Cardiac fibroblast (primary cell): ENCODE measurements at places on chromosomes 2 and 18.
A peak's percentile ranks its signal among the peaks of the same experiment; 100 is the strongest.

GRCh38 chr18:11494107-11494506 lies 115.3 kb upstream of the SLC35G4 start:
- DNase-seq, result peak; percentile 28

- peak; percentile 99 for DNase-seq
These were observed 77.4 kb upstream of the NPAS2 start for GRCh38 chr2:100742277-100743254.

DNA sequence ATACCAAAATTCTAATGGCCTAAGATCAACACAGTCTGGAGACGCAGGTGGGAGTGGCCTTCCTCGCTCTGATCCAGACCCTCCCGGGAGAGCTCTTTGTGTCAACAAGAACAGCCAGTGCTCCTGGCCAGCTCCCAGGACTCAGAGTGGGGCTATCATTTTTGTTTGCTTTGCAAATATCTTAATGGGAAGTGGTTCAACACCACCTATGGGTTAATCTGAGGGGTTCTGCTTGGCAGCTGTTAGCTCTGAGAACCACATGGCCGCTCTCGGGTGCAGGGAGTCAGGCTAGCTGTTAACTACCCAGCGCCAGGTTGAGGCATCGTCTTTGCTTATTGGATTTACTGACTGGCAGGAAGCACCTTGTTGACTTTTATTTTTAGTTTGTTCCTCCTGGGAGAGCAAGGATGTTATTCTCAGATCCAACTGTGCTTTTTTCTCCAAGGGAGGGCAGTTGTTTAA lies 184.8 kb upstream of the SP5 start:
- DNase-seq, result peak; percentile 66

DNA sequence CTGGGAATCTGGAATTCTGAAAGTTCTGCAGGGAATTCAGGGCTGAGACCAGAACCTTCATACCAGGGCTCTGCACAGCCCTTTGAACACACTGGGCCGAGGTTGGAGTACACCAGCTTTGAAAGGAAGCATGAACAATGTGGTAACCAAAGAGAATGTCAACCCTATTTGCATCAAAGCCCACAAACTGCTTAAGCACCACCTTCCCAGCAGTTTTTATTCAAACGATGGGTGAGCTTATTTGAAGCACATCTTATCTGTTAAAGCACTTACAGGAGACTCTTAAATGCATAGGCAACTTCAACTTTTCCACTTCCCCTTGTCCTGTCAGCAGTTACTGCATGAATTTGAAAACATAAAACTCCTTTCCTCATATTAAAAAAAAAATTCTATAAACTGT lies 96.6 kb downstream of the TXNL1 start:
- no peak for DNase-seq

DNA sequence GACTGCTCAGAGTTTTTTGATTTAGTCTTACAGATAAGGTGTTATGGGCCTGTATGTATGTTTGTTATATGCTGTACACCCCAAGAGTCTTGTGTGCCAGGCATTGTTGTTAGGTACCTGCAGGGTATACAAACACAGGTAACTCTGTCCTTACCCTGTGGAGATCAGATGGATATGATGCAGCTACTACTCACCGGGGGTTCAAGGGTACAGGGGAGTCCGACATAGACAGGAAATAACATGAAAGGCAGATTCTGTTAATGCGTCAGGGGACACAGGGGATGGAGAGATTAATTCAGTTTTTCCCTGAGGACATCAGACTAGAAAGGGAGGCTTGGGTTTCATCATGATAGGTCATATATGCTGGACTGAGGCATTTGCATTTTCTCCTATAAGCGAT lies 31.3 kb downstream of the TRAK2 start:
- no peak for DNase-seq

DNA sequence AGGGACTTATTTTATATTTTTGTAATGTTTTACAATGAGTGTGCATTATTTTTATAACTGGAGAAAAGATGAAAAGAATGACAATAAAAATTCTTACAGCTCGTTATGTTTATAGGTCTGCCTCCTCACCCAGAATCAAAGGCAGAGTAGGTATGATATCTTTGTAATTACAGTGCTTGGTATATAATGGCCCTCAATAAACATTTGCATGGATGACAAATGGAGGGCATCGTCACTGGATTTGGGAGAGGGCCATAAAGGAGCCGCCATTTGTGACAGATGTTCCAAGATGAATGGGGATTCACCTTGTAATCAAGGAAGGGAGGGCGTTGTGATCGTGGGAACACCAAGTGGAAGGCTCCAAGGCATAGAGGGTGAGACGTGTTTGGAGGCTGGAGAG lies 22.6 kb upstream of the GIGYF2 start:
- no peak for DNase-seq

GRCh38 chr2:88016960-88017779 lies 823 bp upstream of the RNU2-63P start:
- peak; percentile 5 for DNase-seq

DNA sequence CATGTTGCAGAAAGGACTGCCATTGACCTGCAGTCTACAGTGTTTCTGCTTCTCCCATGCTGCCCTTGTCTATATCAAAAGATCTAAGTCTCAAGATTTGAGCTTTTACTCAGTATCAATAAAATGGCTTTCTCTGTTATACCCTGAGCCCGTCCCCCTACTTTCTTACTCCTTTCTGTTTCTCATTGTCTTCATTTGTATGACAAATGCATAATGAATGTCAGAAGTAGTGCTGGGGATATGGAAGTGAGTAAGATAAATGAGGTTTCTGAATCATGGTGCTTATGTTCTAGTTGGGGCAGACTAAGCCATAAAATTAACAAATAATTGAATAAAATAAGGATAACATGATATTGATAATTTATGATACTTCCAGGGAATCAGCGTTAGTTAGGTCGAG lies 128.6 kb downstream of the PARD3B start:
- no peak for DNase-seq

GRCh38 chr2:240210198-240210965 lies 69.9 kb upstream of the OTOS start:
- DNase-seq, result no peak

- no peak for DNase-seq
These were observed 44.5 kb upstream of the DAPL1 start for GRCh38 chr2:158750458-158751125.

DNA sequence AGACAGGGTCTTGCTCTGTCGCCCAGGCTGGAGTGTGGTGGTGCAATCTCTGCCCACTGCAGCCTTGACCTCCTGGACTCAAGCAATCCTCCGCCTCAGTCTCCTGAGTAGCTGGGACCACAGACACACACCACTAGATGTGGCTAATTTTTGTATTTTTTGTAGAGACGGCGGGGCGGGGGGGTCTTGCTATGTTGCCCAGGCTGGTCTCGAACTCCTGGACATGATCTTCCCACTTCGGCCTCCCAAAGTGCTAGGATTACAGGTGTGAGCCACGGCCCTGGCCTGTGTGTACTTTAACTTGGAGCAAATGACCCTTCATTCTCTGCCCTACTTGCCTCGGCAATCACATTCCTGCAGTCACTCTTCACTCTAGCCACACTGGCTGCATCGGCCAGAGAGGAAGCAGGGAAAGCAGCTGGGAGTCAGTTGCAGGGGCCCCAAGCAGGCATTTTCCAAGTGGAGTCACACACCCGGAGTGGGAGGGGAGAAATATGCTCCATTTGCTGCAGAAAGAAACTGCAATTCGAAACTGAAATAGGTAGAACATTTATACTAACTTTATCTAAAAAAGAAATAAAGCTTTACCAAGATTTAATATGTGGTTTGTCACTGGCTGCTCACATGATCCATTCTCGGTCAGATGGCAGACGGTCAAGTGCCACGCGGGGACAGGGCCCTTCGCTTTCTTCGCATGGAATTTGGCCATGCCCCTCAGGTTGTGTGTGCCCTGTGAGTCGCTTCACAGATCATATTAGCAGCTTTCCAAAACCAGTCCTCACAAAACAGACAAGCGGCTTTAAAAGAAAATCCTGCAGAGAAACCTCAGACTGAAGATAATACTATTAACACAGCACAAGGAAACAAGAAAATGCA lies 37.1 kb downstream of the FAM161A start:
- DNase-seq, result no peak

- DNase-seq, result peak; percentile 79
These were observed 515.9 kb downstream of the SLC4A3 start for GRCh38 chr2:220143336-220143735.

- peak; percentile 70 for DNase-seq
These were observed 374.1 kb downstream of the LPIN1 start for GRCh38 chr2:12120281-12121150.

GRCh38 chr18:80068571-80069272 lies 34.5 kb downstream of the RBFA start:
- DNase-seq, result no peak

GRCh38 chr2:28621172-28622100 lies 125.6 kb downstream of the PLB1 start:
- peak; percentile 97 for DNase-seq

GRCh38 chr2:237616734-237617586 lies 10.4 kb upstream of the LRRFIP1 start:
- DNase-seq, result peak; percentile 89

GRCh38 chr2:105328281-105329196 lies 996 bp downstream of the TGFBRAP1 start:
- peak; percentile 41 for DNase-seq

GRCh38 chr18:9482790-9483189 lies 7.5 kb downstream of the RALBP1 start:
- DNase-seq, result no peak

- no peak for DNase-seq
These were observed 21.0 kb upstream of the SLC38A11 start for GRCh38 chr2:164976301-164976700.

DNA sequence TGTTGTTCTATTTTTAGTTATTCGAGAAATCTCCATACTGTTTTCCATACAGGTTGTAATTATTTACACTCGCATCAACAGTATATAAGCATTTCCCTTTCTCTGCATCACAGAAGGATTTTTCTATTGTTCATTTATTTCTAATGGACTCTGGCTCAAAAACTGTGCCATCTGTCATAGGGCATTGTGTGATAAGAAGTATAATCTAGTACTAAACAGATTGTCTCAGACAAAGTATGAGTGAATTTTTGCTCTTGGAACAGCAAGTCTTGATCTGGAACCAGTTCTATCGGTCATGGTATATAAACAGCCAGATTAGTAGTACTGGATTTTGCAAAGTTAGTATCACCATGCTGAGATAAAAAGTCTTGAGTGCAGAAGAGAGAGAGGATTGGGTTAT lies 145.8 kb downstream of the KIAA1328 start:
- DNase-seq, result no peak

DNA sequence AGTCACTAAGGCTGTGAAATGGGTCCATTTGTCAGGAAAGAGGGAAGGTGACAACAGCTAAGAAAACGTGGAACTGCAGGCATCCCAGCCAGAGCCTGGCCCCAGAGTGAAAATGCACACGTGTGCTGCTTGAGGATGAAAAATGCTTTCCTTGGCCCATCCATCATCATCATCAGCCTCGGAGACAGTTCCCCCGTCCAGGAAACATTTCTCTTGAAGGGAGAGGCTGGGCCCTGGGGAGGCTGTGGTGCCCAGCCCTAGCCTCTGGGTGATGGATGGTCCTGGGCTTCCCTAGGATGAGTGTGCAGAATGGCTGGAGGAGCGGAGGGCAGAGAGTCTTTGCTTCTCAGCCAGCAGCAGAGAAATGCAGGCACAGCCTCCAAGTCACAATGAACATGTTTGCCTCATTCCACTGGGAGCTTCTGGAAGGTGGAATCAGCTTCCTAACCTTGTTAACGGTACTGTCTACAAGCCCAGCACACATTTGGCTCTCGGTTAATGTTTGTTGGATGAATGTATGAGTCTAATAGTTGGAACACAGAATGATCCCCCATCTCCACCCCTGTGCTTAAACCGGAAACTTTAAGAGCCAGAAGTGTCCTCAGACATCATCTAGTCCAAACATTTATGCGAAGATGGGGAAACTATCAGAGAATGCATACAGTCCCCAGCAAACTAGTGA lies 164.0 kb downstream of the RDH14 start:
- DNase-seq, result no peak

- DNase-seq, result peak; percentile 50
These were observed 1.3 kb downstream of the CEP68 start for GRCh38 chr2:65057391-65058052.

DNA sequence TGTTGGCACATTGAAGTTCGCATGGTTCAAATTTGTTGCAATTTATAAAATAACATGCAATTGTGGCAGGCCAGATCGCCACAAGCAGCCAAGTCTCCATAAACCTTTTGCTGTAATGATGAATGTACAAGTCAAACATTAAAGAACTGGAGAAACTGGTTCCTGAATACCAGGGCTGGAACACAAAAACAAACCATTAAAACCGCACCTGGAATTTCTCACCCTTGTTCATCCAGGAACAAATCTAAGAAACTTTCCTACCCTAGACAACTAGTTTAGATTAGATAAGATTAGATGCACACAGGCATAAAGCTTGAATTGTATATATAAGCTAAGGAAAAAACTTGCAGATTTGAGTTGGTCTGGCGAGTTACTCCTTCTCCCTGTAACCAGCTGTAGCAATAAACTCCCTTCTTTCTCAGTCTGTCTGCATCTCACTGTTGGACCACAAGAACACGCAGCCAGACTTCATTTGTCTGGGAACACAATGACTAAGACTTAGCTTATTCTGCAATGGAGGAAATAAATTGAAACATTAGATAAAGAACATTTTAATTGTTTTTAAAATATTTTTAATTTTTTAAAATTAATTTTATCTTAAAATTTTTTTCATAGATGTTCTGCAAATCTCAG lies 1835.5 kb upstream of the LRRTM1 start:
- no peak for DNase-seq

- no peak for DNase-seq
These were observed 20.0 kb upstream of the SERPINB2 start for GRCh38 chr18:63867368-63868125.

- no peak for DNase-seq
These were observed 237.2 kb downstream of the PRKCE start for GRCh38 chr2:45888641-45889040.

GRCh38 chr2:38517284-38517683 lies 85.4 kb downstream of the HNRNPLL start:
- no peak for DNase-seq

GRCh38 chr18:59959606-59960005 lies 59.8 kb downstream of the PMAIP1 start:
- no peak for DNase-seq

DNA sequence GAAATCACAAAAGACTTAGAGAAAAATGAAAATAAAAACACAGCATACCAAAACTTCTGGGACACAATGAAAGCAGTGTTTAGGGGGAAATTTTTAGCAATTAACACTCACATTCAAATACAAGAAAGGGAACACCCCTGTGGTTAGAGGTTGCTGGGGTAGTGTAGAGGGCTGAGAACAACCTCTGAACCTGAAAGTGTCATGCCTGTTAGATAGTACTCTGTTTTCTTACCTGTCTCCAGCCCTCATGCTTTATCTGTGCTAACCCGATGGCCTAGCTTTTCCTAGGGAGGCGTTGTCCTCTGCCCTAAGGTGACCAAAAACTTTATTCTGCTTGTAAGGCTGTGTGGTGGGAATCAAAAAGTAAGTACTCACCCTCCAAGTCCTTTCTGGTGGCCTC lies 122.6 kb upstream of the OTX1 start:
- no peak for DNase-seq

GRCh38 chr2:28546242-28546641 lies 50.4 kb downstream of the PLB1 start:
- no peak for DNase-seq

DNA sequence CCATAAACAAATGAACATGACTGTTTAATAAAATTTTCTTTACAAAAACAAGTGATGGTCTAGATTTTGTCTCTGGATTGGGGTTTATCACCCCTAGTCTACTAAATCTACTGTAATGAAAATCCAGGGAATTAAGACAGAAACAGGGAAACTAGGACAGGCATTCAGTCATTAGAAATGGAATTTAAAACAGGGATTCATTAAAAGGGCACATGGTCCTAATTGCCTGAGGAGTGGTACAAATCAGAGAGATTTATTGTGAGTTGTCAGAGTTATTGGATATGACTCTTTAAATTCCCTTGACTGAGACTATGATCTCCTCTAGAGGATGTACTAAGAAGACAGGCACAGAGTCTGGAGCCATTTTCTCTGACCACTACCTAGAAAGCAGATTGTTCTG lies 670.9 kb upstream of the GCFC2 start:
- no peak for DNase-seq
